Glomerular endothelial cell (primary cell): ENCODE measurements at places on chromosomes 16 and 17.

GRCh38 chr16:58098207-58099096, 30.7 kb downstream of the CFAP20 start:
- DNase-seq, result no peak

DNA sequence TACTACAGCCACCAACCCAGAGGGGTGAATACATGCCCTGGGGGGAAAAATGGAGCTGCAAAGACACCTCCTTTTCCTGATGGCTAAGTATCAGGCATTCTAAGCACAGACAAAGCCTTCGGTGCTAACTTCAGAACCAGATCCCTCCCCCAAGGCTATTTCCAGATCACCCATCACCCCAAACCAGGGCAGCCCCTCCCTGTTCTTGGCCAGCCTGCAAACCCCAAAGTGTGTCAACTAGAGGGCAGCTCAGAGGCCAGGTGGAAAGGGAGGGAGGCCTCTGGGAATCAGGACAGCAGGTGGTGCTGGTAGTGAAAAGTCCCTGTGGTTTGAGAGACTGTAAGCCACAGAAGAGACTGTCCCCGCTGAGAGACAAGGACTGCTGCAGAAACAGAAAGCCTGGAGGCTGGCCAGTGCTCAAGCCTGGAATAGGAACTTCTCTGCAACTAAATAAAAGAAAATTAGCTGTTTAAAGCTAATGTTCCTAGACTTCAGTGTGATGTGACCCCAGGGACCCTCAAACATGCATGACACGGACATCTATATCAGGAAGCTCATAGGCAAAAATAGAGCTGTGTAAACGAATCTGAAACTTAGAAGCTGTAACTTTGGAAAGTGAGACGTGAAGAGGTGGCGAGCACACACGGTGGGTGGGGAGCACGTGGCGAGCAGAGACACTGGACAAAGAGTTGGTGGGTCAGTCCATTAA, 9.1 kb downstream of the TUBG1 start:
- DNase-seq, result no peak

GRCh38 chr16:53014287-53014686, 38.4 kb downstream of the CHD9NB start:
- DNase-seq, result no peak

DNA sequence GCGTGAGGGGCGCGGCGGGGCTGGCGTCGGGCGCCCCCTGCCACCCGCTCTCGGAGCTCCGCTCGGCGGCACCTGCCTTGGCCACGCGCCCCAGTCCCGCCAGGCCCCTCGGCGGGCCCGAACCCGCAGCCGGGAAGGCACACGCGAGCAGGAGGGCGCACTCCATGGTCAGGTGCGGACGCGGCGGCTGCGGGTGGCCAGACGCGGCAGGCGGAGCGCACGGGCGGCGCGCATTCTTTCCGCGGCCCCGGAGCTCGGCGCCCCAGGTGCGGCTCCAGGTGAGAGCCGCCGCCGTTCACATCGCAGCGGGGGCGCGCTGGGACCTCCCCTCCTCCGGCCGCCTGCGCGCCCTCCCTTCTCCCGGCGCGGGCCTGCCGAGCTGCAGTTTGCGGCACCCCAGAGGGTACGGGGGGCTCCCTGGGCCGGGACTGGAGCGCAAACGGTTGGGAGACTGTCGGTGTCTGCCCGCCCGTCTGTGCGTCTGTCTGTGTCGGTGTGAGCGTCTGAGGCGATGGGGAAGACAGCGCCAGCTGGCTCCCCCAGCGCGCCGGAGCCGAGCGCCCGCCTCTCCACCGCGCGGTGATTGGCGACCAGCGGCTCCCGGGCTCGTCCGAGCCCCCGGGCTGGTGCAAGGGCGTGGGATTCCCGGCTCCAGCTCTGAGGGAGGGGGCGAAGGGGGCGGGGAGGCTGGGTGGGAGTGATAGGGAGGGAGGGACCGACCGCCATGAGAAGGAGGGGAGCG, at the start of gene ADAMTS18:
TSS of gene ADAMTS18 (minus strand) at position 505 of the 742 bp plus-strand sequence. CDS start at position 166, 339 bp downstream.
- no peak for DNase-seq

DNA sequence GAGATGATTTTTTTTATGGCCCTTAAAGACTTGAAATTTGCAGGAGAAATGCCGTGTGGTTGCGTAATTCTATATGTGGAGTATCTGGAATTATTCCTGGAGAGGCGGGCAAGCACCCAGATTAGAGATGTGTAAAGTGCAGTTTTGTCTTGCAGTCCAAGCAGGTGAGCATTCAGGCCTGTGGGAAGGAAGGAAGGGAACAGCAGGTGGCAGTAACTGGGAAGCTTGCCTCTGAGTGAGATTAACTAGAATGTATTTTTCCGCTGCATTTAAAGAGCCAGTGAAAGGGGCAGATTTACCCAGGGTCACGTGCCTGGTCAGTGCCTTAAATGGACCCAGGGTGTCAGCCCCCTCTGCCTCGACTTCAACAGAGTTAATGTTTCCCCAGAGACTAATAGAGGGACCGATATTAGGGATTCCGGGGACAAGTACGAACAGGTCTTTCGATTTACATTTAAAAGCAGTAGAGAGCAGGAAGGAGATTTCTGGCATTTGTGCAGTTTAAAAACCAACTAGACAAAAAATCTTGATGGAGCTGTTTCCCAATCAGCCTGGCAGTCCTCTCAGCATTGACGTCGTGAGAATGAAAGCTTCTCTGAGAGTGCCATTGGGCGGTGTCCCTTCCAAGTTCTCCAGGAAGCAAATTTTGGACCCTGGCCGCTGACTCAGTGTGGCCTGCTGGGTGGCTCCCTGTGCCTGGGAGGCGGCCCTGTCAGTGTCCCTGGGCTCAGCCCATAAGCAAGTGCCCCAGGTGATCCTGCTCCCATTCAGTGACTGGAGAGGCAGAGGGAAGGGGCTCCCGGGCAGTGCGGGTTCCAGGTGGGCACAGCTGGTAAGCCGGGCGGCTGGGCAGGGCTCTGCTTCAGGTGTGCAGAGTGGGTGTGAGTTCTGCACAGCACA, 38.2 kb downstream of the KSR1 start:
- no peak for DNase-seq
